ENCODE measurements at places on chromosomes 12 and 14.

DNA sequence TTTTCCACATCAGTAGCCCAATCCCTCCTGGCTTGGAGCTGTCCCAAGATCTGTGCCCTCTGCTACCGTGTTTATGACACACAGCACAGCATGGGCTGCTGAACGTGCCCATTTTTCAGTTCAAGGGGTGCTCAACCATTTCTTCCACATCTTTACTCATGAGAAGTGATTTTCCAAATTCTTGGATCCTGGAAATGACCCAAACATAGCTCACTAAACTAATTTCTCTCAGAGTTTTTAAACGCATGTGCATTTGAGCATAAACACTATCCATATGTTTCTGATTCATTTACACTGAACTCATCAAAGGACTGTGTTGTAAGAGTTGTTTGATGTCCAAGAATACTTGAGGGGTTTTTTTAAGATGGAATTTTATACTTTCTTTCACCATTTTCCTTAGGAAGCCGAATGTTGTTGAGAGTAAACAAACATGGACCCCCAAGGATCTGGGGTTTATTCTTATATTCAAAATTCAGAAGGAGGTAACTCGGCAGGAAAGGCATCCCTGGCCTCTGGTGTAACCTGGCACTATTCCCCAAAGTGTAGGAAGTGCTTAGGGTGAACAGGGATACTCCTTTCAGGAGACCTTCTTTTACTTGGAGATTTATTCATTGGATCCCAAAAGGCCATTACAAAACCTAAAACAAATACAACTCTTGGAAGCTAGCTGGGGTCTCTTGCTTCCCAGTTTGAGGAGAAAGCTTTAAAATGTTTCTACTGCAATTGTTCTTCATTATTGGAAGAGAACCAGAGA lies 215.0 kb downstream of the BMP4 start:
- DNase-seq = no peak

DNA sequence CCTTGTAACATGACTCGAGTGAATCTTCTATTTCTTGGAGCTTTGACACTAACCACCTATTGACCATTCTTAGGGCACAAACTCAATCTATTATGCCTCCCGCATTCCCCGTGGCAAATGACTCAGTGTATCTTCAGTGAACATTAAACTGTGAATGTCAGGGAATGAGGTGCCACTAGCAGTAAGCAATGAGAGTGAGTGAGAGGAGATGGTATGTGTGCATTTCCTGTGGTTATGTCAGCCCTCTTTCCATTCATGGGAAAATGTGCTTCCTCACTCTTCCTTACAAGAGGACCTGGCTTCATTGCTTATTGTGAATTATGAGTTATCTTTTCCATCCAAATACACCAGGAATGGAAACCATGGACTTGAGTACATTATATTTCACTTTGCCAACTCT lies 229.2 kb downstream of the EMP1 start:
- peak; percentile 95 for DNase-seq

GRCh38 chr12:22480016-22480415 lies 64.3 kb downstream of the C2CD5 start:
- no peak for DNase-seq

GRCh38 chr12:78793491-78793890 lies 71.1 kb upstream of the SYT1 start:
- peak; percentile 2 for DNase-seq

DNA sequence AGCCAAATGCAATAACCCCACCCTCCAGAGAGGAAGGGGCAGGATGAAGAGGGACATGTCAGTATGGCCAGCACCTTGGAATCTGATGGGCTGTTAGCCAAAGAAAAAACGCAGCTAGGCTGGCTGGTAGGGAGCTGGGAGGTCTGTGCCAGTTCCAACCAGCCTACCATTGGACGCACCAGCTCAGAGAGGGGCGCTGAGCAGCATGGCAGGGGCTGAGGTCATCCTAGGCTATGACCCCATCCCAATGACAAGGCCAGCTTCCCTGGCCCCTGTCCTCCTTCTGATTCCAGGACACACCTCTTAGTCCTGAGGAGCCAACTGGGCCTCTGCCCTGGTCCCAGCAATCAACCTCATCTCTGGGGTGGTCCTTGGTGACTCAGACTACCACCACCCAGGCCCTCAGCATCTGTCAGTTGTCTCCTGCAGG lies 12.2 kb downstream of the ACTN1 start:
- DNase-seq = peak; percentile 60

DNA sequence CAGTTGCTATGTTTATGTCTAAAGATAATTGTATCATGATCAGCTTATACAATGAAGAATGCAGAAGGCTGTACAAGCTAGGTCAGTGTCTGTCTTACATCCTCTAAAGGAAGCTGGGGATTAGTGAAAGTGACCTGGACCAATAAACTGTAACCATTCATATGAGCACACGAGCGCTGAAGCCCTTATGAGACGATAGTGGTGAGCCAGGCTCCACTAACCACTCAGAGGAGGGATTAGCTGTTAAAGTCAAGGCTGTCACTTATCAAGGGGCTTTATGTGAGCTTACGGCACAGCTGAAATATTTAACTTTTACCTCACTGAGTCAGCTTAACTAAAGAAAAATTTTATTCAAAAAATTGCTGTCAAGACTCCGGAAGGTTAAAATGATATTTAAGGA lies 30.3 kb downstream of the NDUFA12 start:
- DNase-seq = no peak

DNA sequence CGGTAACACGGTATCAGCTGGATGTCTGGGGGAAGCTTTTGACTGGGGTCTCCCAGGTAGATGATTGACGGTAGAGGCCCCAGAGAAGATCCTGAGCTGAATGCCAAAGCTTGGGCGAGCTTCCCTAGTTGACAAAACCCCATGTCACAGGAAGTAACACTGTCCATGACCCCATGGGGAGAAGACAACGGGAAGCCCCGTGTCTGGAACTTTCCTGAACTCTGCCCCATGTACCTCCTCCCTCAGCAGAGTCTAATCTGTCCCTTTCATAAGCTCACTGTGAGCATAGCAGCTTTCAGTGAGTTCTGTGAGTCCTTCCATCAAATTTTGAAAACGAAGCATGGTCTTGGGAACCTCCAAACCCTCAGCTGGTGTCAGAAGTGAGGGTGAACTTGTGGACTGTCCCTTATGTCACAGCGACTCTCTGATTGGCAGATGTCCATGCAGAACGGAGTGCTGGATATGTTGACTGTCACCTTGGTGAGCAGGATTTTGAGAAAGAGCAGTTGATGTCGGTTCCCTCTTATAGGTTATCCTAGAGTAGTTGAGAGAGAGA lies 29.7 kb upstream of the BEGAIN start:
- DNase-seq = no peak

GRCh38 chr12:49622501-49623141 lies 740 bp upstream of the PRPF40B start:
- DNase-seq = peak; percentile 36

GRCh38 chr12:53010955-53011354 lies 4.7 kb downstream of the EIF4B start:
- DNase-seq = no peak

GRCh38 chr12:50637870-50638481 lies 125.9 kb upstream of the ATF1 start:
- peak; percentile 62 for DNase-seq

GRCh38 chr14:54226103-54226502 lies 170.7 kb upstream of the CDKN3 start:
- no peak for DNase-seq

DNA sequence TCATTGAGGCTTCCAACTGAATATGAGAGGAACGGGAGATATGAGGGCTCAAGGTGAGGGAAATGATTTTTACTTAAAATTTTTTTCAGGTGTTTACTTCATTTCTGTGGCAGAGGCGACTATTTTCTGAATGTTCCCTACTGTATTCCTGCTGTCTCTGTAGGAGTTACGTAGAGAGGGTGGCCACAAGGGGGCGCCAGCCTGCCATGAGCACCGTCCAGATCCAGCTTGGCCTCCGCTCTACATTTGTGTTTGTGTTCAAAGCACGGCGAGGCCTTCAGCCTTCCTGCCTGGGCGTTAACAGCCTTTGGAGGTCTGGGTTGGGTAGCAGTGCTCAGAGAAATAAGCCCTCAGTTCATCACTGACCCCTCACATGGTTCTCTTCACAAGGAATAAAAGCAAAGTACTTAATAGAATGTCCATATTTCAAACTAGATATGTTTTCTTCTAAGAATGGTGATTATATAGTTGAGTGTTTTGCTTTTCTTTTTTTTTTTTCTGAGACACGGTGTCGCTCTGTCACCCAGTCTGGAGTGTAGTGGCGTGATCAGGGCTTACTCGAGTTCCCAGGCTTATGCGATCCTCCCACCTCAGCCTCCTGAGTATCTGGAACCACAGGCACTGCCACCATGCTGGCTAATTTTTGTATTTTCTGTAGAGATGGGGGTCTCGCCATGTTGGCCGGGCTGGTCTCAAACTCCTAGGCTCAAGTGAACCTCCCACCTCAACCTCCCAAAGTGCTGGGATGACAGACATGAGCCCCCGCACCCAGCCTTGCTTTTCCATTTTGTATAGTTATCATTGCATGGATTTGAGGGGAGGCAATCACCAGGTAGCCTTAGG lies 22.3 kb downstream of the CKB start:
- peak; percentile 83 for DNase-seq

- no peak for DNase-seq
These were observed 214.6 kb downstream of the PHETA1 start for GRCh38 chr12:111154147-111154834.

DNA sequence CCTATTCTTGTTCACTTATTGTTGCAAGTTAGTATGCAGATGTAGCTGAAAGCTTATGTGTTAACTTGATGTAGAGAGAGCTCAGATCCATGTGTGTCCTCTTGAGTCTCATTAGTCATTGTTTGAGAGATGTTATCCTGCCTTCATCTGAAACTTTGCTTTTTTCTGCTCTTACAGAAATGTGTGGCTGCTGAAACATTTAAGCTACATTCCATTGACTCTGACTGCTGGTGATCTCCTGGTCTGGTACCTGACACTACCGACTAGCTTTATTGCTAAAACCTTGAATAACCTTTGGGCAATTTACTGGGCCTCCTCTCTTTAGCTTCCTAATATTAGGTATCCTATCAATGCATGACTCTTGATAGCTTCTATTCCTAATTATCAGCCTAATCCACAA lies 705.6 kb upstream of the FOXG1 start:
- no peak for DNase-seq

GRCh38 chr14:61644175-61644574 lies 51.1 kb upstream of the HIF1A start:
- DNase-seq = no peak

DNA sequence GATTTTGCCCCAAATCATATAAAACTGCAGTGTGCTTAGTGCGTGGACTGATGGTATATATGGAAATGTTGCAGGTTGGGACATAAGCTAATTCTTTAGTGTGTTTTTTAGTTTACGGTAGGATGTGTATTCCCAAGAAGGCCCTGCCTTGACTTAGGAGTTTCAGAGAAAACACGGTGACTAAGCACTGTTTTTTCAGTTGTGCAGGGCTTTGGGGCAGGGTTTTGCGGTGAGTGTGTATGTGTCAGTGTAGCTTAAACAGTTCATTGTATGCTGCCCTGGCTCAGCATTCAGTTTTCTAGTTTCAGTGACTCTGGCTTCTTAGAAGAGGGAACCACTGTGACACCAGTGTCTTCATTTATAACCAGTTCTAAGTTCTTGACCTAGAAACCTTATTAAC lies 101.2 kb downstream of the AKAP6 start:
- peak; percentile 43 for DNase-seq

Data from EH (cell line).